Osteocyte (in vitro differentiated cells): ENCODE measurements at places on chromosomes 6 and 20. TPM values are rescaled to one million over a fixed set of nuclear protein-coding genes. Genes with fewer than 3 reads are reported as not detected.

Gene FERMT1
- total RNA-seq = 0.27 TPM in 1 of 2 replicates, not detected in the other

DNA sequence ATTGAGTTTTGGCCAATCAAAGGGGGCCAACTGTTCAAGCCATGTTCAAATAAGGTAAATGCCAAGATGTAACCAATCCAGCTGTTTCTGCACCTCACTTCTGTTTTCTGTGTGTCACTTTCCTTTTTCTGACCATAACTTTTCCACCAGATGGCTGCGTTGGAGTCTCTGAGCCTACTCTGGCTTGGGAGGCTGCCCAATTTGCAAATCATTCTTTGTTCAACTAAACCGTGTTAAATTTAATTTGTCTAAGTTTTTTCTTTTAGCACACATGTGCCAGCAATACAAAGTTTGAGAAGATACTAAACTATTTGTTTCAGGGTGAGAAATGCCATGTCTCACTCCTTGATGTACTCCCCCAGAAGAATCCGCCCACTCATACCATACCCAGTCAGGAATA, 52.1 kb downstream of the IYD start:
- H3K36me3 ChIP-seq = no peaks in the 10 kb centered on the region
- H3K4me1 ChIP-seq = peaks cover 26% of the 10 kb centered on the region
- no peak overlapping the region for H3K4me3 ChIP-seq
- H3K27ac ChIP-seq = no peak overlapping the region
- no peaks in the 10 kb centered on the region for H3K27me3 ChIP-seq

DNA sequence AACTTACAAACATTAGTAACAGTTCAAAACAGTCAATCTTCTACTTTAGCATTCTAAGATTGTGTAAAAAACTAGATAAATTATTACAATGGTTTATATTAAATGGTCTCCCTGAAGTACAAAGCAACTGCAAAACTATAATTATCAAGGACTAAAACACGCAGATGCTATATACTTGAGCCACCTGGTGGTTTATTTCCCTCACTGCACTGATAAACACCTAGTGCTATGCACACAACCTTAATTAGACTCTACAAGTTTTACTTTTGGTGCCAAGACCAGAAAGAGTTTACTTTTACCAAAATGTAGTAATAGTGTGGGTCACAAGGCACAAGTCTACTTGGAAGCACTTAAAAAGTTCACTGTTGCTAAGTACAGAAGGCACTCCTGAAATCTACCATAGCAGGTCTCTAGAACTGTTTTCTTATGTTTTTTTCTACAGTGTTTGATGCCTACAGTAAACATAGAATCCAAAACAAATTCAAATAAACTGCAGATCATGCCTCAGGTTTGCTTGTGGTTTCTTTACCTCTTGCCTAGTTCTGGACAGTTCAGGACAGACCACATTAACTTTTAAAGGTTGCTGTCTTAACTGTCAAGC, 49.2 kb downstream of the GMDS start:
- no peaks in the 10 kb centered on the region for H3K27me3 ChIP-seq
- H3K4me3 ChIP-seq = no peak overlapping the region
- no peak for DNase-seq
- H3K36me3 ChIP-seq = no peaks in the 10 kb centered on the region

GRCh38 chr6:161266513-161267230, 7.2 kb downstream of the AGPAT4 start:
- H3K27ac ChIP-seq = no peak overlapping the region
- H3K4me1 ChIP-seq = peaks cover 6% of the 10 kb centered on the region
- peaks cover 4% of the 10 kb centered on the region for H3K36me3 ChIP-seq
- no peak overlapping the region for H3K4me3 ChIP-seq

GRCh38 chr6:54860132-54860531, 13.6 kb downstream of the FAM83B start:
- peaks cover 6% of the 10 kb centered on the region for H3K27me3 ChIP-seq
- H3K36me3 ChIP-seq = no peaks in the 10 kb centered on the region
- H3K4me1 ChIP-seq = no peaks in the 10 kb centered on the region
- DNase-seq = no peak
- H3K27ac ChIP-seq = no peak overlapping the region
- no peak overlapping the region for H3K4me3 ChIP-seq

GRCh38 chr6:157264701-157265100, 58.6 kb downstream of the TMEM242 start:
- H3K27ac ChIP-seq = no peak overlapping the region
- no peak overlapping the region for H3K4me3 ChIP-seq
- H3K27me3 ChIP-seq = peaks cover 3% of the 10 kb centered on the region
- peaks cover 8% of the 10 kb centered on the region for H3K4me1 ChIP-seq
- no peaks in the 10 kb centered on the region for H3K36me3 ChIP-seq

Gene STMN3
- total RNA-seq = 32.0 and 33.2 TPM in 2 replicates

- no peaks in the 10 kb centered on the region for H3K36me3 ChIP-seq
- DNase-seq = no peak
- H3K27ac ChIP-seq = no peak overlapping the region
Observed at GRCh38 chr6:27545271-27546046, 72.6 kb upstream of the ZNF184 start.

- no peak for DNase-seq
- no peak overlapping the region for H3K27ac ChIP-seq
- no peak overlapping the region for H3K4me3 ChIP-seq
- no peaks in the 10 kb centered on the region for H3K27me3 ChIP-seq
Observed at GRCh38 chr6:48733581-48733980, 622.6 kb upstream of the PTCHD4 start.

- no peak overlapping the region for H3K4me3 ChIP-seq
- H3K27ac ChIP-seq = no peak overlapping the region
- H3K4me1 ChIP-seq = peaks cover 18% of the 10 kb centered on the region
- no peaks in the 10 kb centered on the region for H3K36me3 ChIP-seq
Observed at GRCh38 chr20:57693670-57694329, 16.0 kb downstream of the PMEPA1 start.
